T follicular helper cell (primary cell): ENCODE measurements at places on chromosomes 3 and 15.

GRCh38 chr3:111762537-111762936 is 96.5 kb upstream of the PHLDB2 start:
- no peak for DNase-seq

DNA sequence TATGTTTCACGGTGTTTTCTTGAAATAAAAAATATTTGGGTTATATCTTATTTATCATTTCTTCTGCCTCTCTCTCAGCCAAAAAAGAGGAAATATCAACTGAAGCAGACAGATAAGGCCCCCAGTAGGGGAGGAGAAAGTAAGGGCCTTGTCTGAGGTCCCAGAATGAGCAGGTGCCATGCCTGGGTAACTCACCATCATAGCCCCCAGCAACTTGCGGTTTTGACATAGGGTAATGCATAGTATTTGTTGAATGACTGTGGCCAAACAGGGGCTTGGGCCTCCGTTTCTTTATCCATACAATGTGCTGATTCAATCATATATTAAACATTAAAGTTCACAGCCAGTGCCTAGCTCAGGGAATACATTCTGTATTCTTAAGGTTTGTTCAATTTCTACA is 119.6 kb downstream of the ABI3BP start:
- no peak for DNase-seq

DNA sequence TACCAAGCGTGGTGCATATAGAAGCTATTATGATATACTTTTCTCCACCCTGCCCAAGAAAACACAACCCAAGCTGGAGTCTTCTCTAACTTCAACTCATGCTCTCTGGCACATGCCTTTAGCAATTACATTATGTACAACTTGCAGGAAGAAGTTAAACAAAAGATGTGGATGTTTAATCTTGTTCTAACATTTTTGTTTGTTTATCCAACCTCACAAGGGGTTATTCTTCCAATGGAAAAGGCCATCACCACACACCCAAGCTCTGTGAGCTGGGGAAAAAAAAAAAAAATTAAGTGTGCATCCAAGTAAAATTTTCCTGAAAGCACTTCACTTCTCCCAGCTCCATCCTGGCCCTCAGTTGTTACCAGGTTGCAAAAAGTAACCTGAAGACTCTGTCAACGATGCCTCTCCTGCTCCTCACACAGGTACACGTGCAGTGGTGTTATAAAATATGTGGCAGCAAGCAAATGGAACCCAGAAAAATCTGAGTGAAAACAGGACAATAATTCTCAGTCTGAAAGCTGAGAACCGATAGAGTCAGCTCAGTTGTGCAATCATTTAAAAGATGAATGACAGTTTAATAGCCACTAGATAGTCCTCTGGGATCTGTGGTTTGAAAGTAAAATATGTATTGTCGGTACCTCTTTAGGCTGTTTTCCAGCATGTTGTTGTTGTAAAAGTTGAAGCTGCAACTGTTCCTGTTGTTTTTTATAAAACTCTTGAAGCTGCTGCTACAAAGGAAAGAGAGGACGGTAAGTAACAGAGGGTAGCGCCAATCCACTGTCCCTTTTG is 531.4 kb downstream of the FOXP1 start:
- no peak for DNase-seq

- no peak for DNase-seq
These were observed 7.4 kb downstream of the MKRN3 start for GRCh38 chr15:23572844-23573243.

DNA sequence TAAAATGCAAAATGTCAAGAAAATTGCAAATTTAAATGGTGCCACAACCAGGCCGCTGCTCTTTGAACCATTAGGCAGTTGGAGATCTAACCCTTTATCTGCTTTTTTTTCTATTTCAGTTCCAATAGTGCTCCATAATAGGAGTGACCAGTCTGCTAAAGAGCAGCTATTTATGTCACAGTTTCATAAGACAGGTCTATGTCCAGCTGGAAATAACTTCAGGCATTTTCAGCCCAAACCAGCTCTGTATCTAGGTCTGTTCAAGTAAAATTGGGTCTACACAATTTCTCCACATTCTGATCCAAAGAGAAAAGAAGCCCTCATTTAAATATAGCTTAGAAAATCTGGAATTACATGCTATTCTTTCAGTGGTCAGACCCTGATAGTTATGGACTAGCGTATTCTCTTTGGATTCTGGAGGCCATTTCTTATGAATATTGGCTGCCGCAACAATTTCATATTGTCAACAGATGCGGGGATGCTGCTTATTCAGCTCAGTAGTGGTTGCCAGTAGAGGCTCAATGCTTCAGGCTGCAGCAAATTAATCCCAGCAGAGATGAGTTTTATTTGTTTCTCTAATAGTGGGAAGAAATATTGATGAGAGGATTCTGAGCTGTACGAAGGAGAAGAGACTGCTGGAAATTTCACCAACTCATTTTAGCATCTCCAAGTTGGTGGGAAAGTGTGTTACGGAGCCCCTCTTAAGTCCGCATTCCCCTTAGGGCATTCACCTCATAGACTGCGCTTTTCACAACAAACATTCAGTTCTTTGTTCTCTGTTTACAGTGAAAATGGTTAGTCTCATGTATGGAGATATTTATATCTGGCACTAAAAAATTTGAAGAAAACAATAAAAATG is 887.0 kb downstream of the ROBO1 start:
- DNase-seq: no peak

- no peak for DNase-seq
These were observed 10.4 kb upstream of the RTP1 start for GRCh38 chr3:187186801-187187421.

- no peak for DNase-seq
These were observed 52.8 kb upstream of the GRM7 start for GRCh38 chr3:6807967-6808588.

- no peak for DNase-seq
These were observed 59.8 kb downstream of the FAM174B start for GRCh38 chr15:92595506-92596381.

- DNase-seq: no peak
These were observed 93.7 kb downstream of the FRMD4B start for GRCh38 chr3:69292185-69292584.

- DNase-seq: no peak
These were observed 306.2 kb upstream of the ATP11B start for GRCh38 chr3:182487143-182487542.

GRCh38 chr15:99058421-99058870 is 46.4 kb upstream of the SYNM start:
- no peak for DNase-seq

- DNase-seq: no peak
These were observed 28.3 kb upstream of the PRR23E start for GRCh38 chr3:127164615-127165014.

GRCh38 chr3:195796795-195797194 is 14.9 kb downstream of the MUC4 start:
- DNase-seq: no peak

DNA sequence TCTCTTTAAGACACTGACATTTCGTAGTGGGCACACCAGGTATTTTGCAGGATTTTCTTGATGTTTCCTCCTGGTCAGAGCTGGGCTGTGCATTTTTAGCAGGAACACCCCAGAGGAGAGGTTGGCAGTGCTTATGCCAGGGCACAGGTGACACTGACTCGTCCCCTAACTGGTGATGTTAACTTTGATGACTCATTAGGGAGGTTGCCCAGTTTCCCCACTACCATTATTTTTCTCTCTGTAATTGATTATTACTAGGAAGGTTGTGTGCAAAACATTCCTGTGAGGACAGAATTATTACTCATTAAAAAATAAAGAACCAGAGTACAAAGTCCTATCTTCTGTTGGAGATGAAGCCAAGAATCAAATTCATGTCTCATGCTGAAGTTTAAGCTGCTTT is 394.5 kb downstream of the GABRG3 start:
- no peak for DNase-seq

DNA sequence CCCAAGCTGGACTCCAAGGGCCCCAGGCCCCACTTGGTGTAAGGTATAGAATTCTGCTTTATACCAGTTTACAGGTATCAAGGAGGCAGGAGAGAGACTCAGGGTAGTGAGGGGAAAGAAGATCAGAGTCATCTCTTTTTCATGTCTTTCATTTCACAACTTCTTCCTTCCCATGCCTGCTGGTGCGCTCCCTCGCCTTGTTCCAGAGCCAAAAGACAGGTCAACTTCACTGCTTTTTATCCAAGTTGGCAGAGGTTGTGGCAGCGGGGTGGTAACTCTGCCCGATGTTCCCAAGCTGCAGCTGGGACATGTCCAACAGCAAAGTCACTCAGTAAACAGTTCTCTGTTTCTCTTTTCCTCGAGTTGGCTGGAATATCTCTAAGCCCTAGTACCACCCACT is 86.3 kb upstream of the TCF12 start:
- no peak for DNase-seq

GRCh38 chr3:126960604-126960995 is 22.3 kb upstream of the PLXNA1 start:
- no peak for DNase-seq

DNA sequence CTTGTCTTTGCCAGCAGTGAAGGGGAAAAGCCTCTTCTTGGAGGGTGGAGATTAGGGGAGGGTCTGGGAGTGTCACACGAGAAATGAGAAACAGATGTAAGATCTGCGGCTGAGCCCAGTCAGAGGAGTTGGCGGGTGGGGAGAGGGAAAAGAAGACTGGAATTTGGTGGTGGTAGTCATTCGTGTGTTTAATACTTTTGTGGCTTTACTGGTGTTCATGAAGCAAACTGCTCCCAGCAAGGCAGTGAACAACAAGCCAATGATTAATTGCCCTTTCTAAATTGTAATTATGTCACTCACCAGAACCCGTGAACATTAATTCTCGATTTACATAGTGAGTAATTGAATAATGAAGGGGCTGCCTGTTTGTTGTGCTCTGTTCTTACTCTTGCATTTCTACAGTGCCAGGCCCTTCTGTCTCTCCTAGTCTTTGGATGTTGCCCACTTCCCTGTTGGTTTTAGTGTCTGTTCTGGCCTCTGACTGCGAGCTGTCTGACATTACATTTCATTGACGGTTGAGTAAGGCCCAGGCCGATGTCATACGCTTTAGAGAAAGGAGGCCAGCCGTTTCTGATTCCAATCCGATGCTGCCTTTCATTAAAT is 78.0 kb downstream of the CHCHD6 start:
- DNase-seq: no peak
